Stimulated activated CD4-positive, alpha-beta T cell treated with anti-CD3 and anti-CD28 coated beads, TNF-alpha, amount 100 ng/mL, for 24 hours (primary cell): ENCODE measurements at places on chromosomes 5 and 9.

GRCh38 chr5:57094753-57095683 is 78.8 kb upstream of the GPBP1 start:
- no peak for DNase-seq

- DNase-seq, result no peak
Measured at GRCh38 chr5:126066836-126067235, 356.4 kb upstream of the GRAMD2B start.

DNA sequence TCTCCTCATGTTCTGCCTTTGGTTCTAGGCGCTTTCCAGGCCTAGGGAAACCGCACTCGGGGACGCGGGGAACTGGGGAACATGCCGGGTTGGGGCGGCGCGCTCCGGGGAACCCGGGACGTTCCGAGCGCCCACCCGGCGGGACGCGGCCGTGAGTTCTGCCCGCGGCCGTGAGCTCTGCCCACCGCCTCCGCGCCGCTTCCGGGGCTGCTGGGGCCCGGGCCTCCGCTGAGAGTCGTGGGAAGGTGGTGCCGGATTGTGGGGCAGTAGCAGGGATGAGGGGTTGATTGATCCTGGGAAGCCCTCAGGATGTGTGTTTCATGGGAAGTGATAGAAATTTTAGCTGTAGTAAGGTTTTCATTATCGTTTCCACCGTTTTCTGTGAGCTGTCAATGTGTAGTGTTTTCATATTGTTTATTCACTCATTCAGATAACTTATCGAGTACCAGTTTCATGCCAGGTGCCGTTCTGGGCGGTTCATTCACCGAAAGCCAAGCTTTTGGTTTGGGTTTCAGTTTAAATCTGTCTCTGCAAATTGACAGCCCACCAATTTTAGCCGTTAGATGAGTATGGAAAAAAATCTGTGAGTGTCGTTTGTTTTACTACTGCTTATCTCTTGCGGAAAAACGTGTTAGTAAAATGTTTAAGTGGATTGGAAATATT is 657 bp downstream of the MTRR start:
- no peak for DNase-seq

- DNase-seq, result no peak
Measured at GRCh38 chr9:109986521-109986991, 206.6 kb downstream of the PALM2AKAP2 start.

GRCh38 chr5:32298059-32298415 is 14.7 kb downstream of the MTMR12 start:
- no peak for DNase-seq

DNA sequence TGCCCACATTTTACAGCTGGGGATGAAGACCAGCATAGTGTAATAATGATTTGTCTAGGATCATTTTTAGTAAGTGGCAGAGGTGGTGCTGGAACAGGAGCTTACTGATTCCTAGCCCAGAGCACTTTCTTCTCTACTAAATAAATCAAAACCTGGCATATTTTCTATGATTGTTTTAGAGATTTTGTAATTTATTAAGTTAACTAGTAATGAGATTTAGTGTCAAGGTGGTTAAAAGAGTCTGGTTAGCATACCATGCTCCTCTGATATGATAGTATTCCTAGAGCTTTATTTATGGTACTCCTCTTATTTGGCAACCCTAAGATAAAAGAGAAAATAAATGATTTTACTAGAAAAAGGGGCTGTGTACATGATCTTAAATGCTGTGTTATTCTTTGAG is 604.0 kb downstream of the ISL1 start:
- DNase-seq, result no peak

DNA sequence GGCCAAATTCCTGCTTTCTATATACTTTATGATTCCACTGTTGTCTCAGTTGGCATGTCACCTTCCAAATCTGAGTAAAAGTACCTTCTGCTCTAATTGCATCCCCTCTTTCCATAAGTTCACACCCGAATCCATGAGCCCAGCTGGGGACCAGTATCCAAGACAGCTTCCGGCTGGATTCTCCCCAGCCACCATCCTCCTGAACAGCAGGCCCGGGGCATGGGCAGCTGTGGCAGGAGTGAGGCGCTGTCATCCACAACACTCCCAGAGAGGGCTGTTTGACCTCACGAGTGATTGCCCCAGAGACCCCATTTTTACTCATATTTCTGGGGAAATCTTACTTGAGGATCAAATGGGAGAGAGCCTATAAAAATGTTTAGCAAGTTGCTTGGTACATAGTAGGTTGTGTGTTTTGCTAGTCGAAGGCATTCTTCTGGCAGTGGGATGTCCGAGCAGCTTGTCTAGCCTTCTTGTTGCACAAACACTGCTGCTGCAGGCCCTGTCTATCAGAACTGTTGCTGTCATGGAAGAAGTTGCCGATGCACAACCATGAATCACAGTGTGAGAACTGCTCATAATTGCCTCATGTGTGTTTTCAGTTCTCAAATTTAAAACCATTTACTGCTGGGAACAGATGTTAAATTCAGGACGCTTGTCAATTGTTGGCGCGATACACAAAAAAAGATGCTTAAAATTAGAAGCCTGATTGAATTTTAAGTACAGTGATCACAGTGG is 93.8 kb downstream of the HSPA4 start:
- DNase-seq, result no peak

- DNase-seq, result no peak
Measured at GRCh38 chr5:7873216-7873615, 4.3 kb downstream of the MTRR start.

GRCh38 chr5:11301171-11301570 is 540.1 kb upstream of the DAP start:
- DNase-seq, result no peak

DNA sequence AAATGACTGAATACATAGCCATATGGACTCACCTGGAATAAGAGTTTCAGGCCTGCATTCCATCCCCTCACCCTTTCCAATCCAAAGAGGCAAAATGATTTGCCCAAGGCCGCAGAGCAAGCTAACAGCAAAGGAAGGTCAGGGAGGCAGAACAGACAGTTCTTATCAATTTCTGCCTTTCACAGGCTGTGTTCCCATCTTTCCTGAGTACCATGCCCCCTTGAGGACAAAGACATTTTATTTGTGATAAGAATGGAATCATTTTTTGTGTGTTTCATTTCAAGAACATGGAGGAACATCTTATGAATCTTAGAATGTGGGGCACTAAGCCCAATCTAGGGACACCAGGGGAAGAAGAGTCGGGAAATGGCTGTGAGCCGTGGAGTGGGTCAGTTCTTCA is 13.9 kb downstream of the LHFPL2 start:
- DNase-seq, result no peak

DNA sequence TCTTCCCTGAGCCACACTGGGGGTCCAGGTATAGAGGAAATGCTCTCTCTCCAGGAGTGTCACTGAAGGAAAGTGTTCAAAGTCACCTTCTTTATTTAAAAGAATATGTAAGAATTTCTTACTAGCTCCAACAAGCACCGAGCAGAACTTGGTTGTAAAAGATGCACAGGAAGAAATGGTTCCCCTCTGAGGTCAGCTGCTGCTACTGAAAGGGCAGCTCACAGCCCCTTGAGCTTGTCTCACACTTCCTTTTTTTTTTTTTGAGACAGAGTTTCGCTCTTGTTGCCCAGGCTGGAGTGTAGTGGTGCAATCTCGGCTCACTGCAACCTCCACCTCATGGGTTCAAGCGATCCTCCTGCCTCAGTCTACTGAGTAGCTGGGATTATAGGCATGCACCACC is 77.2 kb downstream of the PRRT1B start:
- no peak for DNase-seq

DNA sequence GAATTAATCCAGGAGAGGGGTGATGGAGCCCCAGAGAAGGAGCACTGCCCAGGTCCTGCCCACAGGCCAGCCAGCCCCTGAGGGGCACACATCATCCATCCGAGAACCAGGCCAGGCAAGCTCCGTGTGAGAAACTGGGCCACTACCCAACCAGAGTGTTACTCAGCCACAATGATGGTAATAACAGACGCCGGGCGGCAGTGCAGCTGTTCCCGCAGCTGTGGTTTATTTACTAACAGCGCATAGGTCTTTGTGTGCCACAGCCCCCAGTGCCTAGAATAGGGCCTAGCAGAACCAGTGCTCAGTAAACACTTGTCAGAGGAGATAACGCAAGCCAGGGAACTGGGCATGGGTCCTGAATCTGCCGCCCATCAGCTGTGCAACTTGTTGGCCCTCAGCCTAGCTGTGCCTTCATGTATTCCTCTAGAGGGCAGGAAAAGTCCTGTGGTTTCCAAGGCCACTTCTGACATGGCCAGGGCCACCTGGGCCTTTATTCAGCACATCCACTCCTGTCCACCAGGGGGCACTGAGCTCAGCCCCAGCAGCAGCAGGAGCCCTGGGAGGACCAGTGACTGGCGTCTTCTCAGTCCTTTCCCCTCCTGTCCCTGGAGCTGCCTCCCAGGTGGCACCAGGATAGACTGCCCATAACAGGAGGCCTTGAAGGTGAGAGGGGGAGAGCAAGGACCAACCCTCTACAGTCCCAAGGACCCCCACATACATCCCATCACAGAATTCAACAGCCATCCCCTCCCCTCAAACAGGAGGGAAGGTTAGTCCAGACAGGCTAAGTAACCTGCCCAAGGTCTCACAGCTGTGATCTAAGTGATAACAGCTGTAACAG is 2.1 kb downstream of the MXD3 start:
- DNase-seq, result peak; percentile 73

GRCh38 chr9:34659592-34660253 is 2.7 kb downstream of the CCL27 start:
- no peak for DNase-seq

GRCh38 chr9:117379341-117379740 is 35.5 kb downstream of the ASTN2 start:
- no peak for DNase-seq

- DNase-seq, result no peak
Measured at GRCh38 chr9:7130266-7130820, 372.6 kb downstream of the KDM4C start.

- DNase-seq, result no peak
Measured at GRCh38 chr5:138702166-138703077, 50.8 kb upstream of the CTNNA1 start.

- DNase-seq, result no peak
Measured at GRCh38 chr9:117873664-117874063, 169.5 kb downstream of the TLR4 start.

GRCh38 chr5:88690409-88691229 is 192.4 kb downstream of the MEF2C start:
- peak; percentile 27 for DNase-seq

- DNase-seq, result no peak
Measured at GRCh38 chr5:158055111-158055501, 196.2 kb upstream of the CLINT1 start.

DNA sequence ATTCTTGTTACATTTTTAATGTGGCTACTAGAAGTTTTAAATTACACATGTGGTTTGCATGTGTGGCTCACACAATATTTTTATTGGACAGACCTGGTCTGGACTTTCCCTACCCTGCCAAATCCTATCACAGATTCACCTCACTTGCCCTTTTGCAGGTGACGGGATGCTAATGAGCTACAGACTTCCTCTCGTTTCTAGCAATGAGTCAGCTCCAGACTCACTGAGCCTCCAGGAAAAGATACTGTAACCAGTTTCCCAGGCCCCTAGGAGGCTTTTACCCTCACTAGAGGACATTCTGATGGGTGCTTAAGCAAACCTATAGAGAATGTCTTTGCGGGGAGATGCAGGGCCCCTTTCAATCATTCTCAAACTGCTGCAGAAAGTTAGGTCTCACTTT is 135.4 kb downstream of the WDR41 start:
- DNase-seq, result peak; percentile 24

DNA sequence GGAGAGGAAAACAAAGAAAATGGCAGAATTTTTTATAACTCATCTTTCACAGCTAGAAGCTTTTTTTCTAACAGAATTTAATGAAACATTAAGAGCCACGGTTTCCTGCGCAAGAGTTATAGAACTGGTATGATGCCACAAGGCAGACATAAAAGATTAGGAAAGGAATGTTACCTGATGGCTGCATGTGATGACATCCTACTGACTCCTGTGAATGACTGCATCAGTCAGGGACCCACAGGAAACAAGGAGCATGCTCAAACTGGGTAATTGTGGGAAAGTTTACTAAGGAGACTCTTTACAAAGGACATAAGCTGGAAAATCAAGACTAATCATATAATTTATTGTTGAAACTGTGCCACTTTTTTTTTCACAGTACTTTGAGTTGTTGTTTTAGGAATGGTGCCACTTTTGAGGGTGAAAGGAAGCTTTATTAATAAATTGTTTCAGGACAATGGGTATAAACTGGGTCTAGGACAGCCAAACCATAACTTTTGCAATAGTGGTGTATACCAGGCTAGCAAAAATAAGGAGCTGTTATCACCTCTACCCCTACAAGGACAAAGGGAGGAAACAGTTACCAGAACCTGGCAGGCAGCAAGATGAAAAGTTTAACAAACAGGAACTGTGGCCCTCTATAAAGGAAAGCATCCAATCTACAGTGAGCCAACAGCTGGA is 5.1 kb upstream of the TSLP start:
- no peak for DNase-seq

DNA sequence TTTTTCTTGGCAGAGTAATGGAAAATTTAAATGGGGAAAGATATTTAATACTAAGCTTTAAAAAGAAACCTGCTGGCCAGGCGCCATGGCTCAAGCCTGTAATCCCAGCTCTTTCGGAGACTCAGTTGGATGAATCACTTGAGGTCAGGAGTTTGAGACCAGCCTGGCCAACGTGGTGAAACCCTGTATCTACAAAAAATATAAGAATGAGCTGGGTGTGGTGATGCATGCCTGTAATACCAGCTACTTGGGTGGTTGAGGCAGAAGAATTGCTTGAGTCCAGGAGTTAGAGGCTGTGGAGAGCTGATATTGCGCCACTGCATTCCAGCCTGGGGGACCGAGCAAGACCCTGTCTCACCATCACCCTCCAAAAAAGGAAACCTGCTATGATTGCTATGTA is 32.8 kb downstream of the TUT7 start:
- no peak for DNase-seq

- DNase-seq, result no peak
Measured at GRCh38 chr5:138065102-138065501, 18.7 kb upstream of the WNT8A start.

DNA sequence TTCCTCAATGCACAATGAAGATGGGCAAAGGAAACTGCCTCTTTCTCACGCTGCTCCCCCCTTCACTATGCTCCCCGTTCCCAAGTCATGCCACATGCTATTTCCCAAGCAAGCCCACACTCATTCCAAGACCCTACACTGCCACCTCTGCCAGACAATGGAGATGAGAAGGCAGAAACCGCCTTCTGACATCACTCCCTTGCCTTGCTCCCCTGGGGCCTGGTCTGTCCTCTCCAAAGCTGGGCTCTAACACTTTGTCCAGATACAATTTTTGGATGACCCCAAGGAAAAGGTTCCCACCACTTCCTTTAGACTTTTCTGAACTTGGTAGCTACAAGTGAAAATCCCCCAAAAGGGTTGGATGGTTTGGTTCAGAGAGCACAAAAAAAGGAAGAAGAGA is 7.2 kb upstream of the ADRA1B start:
- DNase-seq, result no peak

DNA sequence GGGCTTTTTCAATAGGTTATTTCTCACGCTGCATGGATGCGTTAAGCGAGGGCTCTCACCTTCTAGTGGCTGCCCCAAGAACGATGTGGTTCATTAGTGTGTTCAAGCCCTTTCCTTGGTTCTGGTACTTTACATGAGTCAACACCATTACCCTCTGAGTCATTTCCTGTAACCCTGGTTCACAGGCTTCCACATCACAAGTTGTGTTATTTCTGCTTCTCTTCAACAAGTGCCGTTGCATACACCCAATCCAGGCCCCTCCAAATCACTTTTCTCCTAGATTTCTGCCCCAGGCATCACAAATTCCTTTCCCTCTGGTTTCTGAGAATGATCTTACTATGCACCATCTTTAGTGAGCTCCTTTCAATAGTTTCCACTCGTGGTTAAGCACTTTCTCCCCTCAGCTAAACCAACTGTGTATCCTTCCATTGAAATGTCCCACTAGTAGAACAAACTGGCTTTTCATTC is 69.5 kb upstream of the RAD23B start:
- DNase-seq, result peak; percentile 10

- no peak for DNase-seq
Measured at GRCh38 chr9:124284940-124285441, 27.2 kb downstream of the NEK6 start.
